ENCODE measurements at places on chromosomes 6 and 20.
A peak's percentile ranks its signal among the peaks of the same experiment; 100 is the strongest.

GRCh38 chr6:13383328-13384163, 55.2 kb upstream of the TBC1D7 start:
- DNase-seq: peak; percentile 8

GRCh38 chr6:52362443-52363227, 684 bp downstream of the PAQR8 start:
- DNase-seq: peak; percentile 65

- DNase-seq: peak; percentile 58
Observed at GRCh38 chr6:12605888-12606345, 110.7 kb upstream of the PHACTR1 start.

- DNase-seq: no peak
Observed at GRCh38 chr6:42079941-42080464, 29.7 kb downstream of the TAF8 start.

DNA sequence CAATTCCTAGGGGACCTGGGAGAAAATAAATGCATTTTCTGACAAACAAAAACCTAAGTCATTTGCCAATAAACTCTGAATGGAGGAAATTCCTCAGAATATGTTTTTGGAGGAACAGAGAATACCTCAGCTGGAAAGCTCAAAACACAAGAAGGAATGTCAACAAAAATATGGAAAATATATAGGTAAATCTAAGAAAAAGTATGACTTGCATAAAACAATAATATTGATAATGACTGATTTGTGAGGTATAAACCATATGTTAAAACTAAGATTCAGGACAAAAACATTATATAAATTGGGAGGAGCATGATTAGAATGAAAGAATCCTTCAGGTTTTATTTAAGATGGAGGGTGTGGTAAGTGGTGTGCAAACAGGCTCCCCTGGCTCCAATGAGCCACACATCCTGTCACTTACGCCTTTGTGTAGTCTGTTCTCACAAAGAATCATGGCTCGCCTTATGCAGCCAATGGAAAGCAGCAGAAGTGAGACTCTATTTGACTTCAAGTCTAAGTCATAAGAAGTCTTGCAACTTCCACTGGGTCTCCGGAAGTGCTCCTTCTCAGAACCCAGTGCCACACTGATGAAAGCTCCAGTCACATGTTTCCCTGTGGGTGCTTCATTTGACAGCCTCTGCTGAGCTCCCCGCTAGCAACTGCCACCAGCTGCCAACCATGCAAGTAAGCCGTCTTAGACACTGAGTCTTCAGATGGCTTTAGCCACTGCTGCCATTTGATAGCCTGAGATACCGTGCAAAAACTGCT, 8.1 kb downstream of the CFAP61 start:
- DNase-seq: no peak

- DNase-seq: no peak
Observed at GRCh38 chr20:63192721-63193120, 23.2 kb downstream of the YTHDF1 start.

DNA sequence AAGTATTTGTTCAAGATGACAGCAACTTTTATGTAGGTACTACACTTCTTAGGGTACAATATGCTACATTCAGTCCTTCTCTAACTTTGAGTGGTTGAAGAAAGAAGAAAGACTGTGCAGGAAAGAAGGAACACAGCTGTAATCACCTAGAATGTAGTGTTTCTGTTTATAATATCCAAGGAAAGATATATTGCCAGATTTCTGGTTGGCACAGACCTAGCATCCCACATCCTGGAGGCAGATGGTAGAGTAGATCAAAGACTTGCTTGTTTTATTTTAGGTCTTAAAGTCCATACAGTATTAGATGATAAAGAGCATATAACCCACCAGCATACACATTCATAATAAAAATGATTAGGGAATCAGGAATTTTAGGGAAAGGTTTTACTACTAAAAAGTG, 13.3 kb upstream of the FABP7 start:
- no peak for DNase-seq

- DNase-seq: peak; percentile 89
Observed at GRCh38 chr20:54103067-54103761, 32.8 kb upstream of the BCAS1 start.

All from stimulated activated CD4-positive, alpha-beta T cell treated with anti-CD3 and anti-CD28 coated beads, Interleukin-15, amount 100 ng/mL, for 24 hours (primary cell).